NB4 (cell line): ENCODE measurements at places on chromosomes 16 and 17.

DNA sequence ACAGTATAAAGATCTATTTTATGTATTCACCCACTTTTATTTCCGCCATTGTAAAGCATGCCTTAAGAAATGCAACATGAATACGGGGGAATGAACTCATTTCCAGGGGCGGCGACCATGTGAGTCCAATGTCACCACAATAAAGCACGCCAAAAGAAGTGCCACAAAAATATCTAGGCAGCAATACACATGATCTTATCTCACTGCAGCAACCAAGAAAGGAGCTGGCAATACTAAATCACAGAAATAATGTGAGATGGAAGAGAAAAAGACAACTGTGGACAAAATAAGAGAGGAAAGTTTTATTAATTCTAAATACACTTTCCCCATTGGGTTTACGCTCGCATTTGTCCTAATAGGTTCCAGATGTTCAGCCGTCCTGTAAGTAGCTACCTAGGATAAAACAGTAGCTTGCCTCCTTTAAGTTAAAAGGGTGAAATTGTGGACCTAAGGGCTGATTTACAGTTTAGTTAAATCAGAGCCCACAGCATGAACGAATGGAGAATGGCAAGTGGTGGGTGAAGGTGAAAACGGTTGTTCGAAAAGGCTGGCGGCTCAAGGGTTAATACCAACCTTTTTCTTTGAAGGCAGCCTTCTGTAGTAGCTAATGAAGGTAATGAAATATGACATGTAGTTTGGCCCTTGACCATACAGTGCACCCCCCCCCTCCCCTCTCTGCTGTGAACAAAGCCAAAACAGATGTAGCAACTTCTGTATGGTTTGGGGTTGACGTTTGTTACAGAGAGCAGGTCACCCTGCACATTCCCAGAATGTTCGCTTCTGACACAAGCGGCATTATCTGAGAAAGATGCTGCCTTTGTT lies 504.2 kb upstream of the PSMD7 start:
- DNase-seq, result no peak

DNA sequence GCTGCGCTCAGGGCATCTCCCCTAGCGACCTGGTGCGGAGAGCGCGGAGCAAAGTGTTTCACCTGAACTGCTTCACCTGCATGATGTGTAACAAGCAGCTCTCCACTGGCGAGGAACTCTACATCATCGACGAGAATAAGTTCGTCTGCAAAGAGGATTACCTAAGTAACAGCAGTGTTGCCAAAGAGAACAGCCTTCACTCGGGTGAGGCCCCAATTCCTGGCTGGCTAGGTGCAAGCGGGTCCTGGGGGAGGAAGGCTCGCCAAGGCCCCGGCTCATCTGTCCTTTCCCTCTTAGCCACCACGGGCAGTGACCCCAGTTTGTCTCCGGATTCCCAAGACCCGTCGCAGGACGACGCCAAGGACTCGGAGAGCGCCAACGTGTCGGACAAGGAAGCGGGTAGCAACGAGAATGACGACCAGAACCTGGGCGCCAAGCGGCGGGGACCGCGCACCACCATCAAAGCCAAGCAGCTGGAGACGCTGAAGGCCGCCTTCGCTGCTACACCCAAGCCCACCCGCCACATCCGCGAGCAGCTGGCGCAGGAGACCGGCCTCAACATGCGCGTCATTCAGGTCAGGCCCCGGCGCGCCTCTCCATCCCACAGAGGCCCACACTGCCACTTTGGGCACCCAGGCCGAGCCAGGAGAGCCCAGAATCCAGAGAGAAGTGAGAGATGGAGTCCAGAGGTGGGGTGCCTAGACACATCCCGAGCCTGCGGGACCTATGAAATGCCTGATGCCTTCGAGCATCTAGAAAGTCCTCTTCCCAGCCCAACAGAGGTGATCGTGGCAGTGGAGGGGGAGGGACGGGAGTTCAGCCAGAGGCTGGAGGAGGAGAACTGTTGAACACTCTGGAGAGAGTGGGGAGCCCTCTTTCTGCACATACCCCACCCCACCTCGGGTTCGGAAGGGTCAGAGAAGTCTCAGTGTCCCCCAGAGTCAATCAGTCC lies 3.3 kb downstream of the LHX1 start:
- DNase-seq, result no peak

GRCh38 chr17:7224110-7224509 lies 4.4 kb downstream of the ACADVL start:
- no peak for DNase-seq

GRCh38 chr16:1309888-1310831 lies 724 bp downstream of the UBE2I start:
- DNase-seq, result peak; percentile 68

DNA sequence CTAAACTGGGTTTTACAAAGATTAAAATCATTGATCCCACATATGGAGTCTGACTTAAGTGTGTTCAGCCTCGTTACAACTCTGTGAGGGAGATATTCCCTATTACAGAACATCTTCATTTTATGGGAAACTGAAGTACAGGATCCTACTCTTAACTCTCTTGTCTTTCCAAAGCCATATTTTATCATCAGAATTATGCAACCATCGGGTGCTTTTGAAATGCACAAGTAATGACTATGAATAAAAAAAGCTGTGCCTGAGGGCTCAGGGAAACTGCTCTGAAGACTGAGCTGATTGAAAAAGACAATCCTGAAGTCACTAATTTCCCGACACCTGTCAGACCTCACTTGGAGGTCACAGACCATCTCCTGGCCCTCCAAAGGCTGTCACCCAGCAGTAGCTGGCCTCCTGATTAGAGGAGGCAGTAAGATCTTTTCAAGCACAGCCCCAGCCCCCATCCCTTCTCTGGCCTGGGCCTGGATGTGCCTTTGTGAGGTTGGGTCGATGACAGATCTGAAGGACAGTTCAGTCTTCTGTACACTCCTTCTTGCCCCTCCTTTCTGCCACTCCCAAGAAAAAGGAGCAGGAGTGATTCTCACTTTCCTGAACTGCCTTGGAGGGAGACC lies 5.6 kb downstream of the AKAP1 start:
- DNase-seq, result peak; percentile 34

GRCh38 chr16:22417019-22417418 lies 42.6 kb upstream of the CDR2 start:
- DNase-seq, result no peak
